T-cell (primary cell): ENCODE measurements at places on chromosomes 3 and 15. TPM values are rescaled to one million over a fixed set of nuclear protein-coding genes. Genes with fewer than 3 reads are reported as not detected.

Gene VWA5B2
- total RNA-seq = 0.16 TPM

DNA sequence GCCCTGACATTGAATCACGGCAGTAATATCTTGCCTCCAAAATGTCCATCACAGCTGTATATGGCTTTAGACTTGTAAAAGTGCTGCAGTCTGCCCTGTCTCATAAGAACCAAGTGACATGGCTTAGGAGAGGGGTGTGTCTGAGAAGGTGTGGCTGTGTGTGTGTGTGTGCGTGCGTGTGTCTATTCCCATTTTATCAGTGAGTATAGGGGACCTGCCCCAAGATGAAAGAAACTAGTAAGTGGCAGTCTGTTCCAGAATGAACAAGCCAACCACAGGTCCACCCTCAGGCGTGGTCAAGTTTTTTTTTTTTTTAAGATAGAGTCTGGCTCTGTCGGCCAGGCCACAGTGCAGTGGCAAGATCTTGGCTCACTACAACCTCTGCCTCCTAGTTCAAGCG is 5.6 kb upstream of the RHOV start:
- no peak for DNase-seq

DNA sequence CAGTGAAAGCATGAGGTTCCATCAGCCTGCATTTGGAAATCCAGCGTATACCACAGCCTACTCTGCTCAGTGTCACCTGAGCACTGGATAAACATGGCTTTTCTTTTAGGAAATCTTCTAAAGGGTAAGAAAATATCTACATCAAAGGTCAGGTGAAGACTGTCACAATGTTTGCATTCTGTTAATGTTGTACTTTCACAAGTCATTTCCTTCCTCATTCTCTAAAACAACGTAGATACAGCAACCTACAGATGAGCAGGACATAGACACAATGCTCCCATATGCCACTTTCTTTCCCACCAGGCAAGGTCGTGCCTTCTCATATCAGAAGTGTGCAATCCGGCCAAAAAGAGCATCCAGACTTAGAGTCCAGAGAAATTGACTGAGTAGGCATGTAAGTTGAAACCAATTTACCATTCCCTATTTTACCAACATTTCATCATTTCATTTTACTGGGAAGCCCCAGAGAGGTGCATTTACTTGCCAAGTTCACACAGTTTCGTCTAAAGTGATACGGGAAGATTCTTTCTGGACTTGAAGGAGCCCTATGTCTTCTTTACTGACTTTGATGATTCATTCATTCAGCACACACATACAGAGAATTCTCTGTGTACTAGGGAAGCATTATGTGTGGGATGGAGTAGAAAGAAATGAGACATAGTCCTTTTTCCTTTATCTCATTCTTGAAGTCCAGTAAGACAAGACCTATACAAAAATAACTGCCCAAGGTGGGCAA is 30.6 kb upstream of the LPP start:
- no peak for DNase-seq

DNA sequence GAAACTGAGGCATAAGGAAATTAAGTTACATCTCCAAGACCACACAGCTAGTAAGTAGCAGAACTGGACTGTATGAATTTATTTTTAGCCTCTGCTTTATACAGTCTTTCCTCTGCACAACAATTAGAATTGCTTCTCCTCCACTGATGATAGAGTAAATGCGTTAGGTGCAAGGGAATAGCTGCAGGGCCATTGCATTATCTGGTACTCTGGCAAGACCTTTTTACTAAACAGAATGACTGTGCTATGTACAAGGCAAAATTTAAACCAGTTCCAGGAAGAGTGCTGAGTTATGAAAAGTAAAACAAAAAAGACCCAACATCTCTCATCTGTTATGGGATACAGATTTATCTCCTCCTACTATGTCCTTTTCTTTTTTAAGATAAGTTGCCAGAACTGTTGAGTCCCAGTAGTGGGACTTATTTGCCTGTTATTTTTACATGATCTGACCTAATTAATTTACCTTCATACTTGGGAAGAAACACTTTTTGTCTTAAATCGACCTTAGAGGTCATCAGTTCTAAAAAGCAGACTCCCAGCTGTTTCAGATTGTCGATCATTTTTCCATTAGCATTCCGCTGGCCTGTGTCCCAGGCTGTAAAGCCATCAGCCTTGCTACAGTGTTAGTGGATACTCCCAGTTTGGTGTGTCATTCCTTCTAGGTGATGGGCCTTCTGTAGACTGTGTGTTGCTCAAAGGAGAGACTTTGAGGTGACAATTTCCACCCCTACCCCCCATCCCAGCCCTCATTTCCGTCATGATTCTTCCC is 147.5 kb upstream of the NUDT16 start:
- DNase-seq = no peak

GRCh38 chr3:117762621-117763037 is 1053.0 kb downstream of the TUSC7 start:
- no peak for DNase-seq

DNA sequence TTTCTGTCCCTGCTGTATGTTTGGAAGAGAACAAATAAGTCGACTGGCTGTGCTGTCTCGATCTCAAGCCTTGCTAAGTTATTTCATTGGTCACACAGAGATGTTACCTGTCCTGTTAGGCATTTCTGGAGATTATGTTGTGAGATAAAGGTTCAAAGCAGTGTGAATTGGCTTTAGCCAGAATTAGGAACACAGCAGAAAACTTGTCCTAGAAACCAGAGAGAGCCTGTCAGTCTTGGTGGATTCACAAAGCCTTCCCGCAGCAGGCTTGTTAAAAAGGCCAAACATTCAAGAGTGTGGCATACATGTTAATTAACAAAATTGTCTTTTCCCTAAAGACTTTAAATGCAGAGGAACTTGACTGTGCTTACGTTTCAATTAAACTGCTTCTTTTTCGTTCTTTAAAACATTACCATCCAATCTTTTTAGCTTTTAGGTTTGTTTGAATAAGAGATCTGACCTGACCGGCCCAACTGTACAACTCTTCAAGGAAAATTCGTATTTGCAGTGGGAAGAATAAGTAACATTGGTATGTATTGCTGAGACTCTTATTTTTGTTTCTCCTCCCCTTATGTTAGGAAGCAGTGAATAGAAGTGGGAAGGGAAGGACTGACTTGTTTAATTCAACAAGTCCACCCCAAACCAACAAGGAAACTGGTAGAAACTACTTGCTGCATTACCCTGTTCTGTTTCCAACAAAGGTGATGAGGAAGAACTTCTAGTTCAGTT is 25.2 kb downstream of the ABHD2 start:
- DNase-seq = no peak

Gene NEO1
- 10.2 TPM for total RNA-seq

DNA sequence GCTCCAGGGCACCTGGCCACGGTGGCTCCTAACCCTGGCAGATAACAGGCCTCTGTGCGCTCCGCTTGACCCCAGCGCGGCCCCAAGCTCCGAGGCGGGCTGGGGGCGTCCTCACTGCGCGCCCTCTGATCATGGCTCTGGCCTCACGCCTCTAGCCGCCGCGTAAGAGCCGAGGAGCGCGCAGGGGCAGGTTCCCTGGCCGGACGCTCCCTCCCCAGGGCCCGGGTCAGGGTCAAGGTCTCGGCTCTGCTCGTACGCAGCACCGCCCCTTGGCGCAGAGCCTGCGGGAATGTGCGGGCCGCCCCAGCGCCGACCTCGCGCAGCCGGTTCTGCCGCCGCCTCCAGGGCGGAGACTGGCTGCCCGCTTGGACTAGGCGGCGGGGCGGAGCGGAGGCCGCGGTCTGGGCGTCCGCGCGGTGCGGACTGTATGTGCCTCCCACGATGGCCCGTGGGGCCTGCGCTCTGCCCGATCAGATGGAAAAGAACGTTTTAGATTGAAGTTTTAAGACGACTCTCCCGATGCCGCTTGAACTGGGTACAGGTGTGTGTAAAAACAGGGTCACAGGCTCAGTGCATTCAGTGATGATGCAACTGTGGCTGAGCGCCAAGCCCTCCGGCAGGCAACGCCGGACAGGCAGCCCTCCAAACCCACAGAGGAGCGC is 40.8 kb downstream of the CHST14 start:
- no peak for DNase-seq

GRCh38 chr3:129399895-129400357 is 28.5 kb downstream of the EFCAB12 start:
- DNase-seq = no peak

Gene C2CD4A
- not detected for total RNA-seq

- DNase-seq = no peak
Observed at GRCh38 chr3:24773798-24774197, 279.1 kb upstream of the THRB start.

- DNase-seq = no peak
Observed at GRCh38 chr3:127709320-127710060, 36.7 kb downstream of the ABTB1 start.

DNA sequence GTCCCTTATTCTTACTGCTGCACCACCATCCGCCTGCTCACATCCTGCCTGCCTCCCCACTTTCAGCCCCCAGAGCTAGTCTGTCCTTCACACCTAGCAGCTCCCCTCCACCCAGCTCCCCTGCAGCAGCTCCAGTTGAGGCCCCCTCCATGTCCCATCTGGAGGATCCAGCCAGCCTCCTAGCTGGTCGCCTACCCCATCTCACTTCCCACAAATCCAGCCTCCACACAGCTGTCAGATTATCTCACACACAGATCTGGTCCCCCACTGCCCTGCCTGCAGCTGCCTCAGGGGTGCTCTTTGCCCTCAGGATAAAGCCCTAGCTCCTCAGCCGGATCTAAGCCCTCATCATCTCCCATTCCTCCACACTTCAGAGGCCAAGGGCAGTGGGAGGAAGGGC is 8.8 kb upstream of the SEMA7A start:
- no peak for DNase-seq

Gene CLDN18
- total RNA-seq = 0.47 TPM

Gene CCK
- total RNA-seq = not detected

DNA sequence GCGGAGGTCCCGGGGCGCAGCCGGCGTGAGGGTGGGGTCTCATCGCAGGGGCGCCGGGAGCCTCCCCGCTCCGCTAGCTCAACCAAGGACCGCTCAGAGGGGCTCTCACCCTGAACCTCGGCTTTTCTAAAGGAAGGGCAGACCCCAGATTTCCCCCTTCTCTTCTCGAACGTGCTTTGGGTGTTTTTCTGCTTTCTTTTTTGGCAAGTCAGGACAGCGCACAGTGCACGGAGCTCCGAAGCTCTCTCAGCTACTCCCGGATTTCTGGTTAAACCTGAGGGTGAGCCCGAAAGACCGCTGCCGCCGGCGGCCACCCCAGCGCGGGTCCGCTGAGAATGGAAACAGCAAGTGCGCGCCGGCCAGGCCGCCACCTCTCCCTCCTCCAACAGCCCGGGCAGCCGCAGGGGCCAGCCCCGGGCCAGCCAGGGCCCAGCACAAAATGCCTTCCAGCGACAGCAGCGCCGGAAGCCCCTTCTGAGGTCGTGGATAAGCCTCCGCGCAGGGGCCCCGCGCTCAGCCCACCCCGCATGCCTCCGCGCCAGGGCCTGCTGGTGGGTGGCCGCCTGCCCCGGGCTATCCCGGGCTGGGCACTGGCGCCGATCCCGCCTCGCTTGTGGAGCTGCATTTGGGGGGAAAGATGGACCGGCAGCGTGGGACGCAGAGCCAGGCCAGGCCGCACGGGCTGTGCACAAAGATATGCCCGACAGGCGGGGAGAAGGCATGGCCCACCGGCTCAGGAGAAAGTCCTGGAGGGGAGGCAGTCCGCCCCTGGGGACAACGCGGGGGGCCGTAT is 8.2 kb upstream of the OCA2 start:
- no peak for DNase-seq

Gene SEMA6D
- total RNA-seq = not detected

Gene TRAIP
- total RNA-seq = 4.4 TPM

GRCh38 chr3:18843188-18843587 is 305.1 kb upstream of the KCNH8 start:
- DNase-seq = no peak
